ENCODE measurements at places on chromosomes 7 and 10. TPM values are rescaled to one million over a fixed set of nuclear protein-coding genes. Genes with fewer than 3 reads are reported as not detected.

The ZNF282 gene
- 18.0 TPM for total RNA-seq

The SUN3 gene
- 0.13 TPM for total RNA-seq

The FAM25C gene
- 1.7 TPM for total RNA-seq

The C7orf57 gene
- 0.35 TPM for total RNA-seq

The FAM180A gene
- 0.05 TPM for total RNA-seq

The TRIM8 gene
- 55.2 TPM for total RNA-seq

The SLC26A5 gene
- total RNA-seq, result not detected

The NANOS1 gene
- 2.6 TPM for total RNA-seq

The GHRHR gene
- not detected for total RNA-seq

The ALOX5 gene
- total RNA-seq, result 0.40 TPM

The AKR1C8 gene
- total RNA-seq, result 0.07 TPM

The CTAGE4 gene
- 0.05 TPM for total RNA-seq

The HMX3 gene
- not detected for total RNA-seq

The FOXP2 gene
- total RNA-seq, result not detected

The TEX47 gene
- total RNA-seq, result not detected

The CLCN1 gene
- 0.05 TPM for total RNA-seq

The RUFY2 gene
- 9.8 TPM for total RNA-seq

The MMP21 gene
- total RNA-seq, result not detected

The CRHR2 gene
- total RNA-seq, result 0.05 TPM

The WEE2 gene
- not detected for total RNA-seq

The LHFPL3 gene
- not detected for total RNA-seq

The PPP1R17 gene
- not detected for total RNA-seq

The ACBD7 gene
- total RNA-seq, result 1.2 TPM

The EIF5AL1 gene
- total RNA-seq, result 2.1 TPM

The CFTR gene
- not detected for total RNA-seq

The COL28A1 gene
- total RNA-seq, result 0.85 TPM

The SLC25A28 gene
- total RNA-seq, result 23.6 TPM

The OPN1SW gene
- total RNA-seq, result not detected

The PRRT4 gene
- total RNA-seq, result 0.26 TPM

The STAMBPL1 gene
- total RNA-seq, result 28.3 TPM

The CLDN3 gene
- 3.0 TPM for total RNA-seq

The FXYD4 gene
- total RNA-seq, result not detected

The TMEM176B gene
- total RNA-seq, result not detected

The PDK4 gene
- 37.9 TPM for total RNA-seq

The NPFFR1 gene
- 0.02 TPM for total RNA-seq

The TMEM213 gene
- not detected for total RNA-seq

The C10orf62 gene
- not detected for total RNA-seq

The KIAA1549 gene
- total RNA-seq, result 4.0 TPM

The LEP gene
- total RNA-seq, result not detected

The ANKRD7 gene
- 0.30 TPM for total RNA-seq

The TWIST1 gene
- total RNA-seq, result 2.8 TPM

The DOCK4 gene
- total RNA-seq, result 6.7 TPM

The BTBD16 gene
- total RNA-seq, result 0.43 TPM

The TMEM176A gene
- total RNA-seq, result 0.09 TPM

The PNLIPRP3 gene
- 0.04 TPM for total RNA-seq

The ECHDC3 gene
- total RNA-seq, result 10.3 TPM

The ACADSB gene
- 11.9 TPM for total RNA-seq

The ST8SIA6 gene
- 0.09 TPM for total RNA-seq

The HOXA5 gene
- total RNA-seq, result 4.8 TPM

The MET gene
- 70.8 TPM for total RNA-seq

The OR2A42 gene
- total RNA-seq, result not detected

The ITPRID1 gene
- not detected for total RNA-seq

The NUPR2 gene
- not detected for total RNA-seq

The SOSTDC1 gene
- not detected for total RNA-seq

The CDC14C gene
- total RNA-seq, result not detected
